ENCODE measurements at places on chromosomes 13 and 19.

DNA sequence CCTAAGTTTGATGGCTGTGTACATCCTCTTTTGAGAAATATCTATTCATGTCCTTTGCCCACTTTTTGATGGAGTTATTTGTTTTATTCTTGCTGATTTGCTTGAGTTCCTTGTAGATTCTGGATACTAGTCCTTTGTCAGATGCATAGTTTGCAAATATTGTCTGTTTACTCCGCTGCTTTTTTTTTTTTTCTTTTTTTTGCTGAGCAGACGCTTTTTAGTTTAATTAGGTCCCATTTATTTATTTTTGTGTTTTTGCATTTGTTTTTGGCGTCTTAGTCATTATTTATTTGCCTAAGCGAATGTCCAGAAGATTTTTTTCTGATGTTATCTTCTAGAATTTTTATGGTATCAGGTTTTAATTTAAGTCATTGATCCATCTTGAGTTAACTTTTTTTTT, 114.9 kb downstream of the GPC6 start:
- no peak for DNase-seq

- DNase-seq, result no peak
These were observed 521.5 kb downstream of the SLITRK6 start for GRCh38 chr13:85277748-85278147.

DNA sequence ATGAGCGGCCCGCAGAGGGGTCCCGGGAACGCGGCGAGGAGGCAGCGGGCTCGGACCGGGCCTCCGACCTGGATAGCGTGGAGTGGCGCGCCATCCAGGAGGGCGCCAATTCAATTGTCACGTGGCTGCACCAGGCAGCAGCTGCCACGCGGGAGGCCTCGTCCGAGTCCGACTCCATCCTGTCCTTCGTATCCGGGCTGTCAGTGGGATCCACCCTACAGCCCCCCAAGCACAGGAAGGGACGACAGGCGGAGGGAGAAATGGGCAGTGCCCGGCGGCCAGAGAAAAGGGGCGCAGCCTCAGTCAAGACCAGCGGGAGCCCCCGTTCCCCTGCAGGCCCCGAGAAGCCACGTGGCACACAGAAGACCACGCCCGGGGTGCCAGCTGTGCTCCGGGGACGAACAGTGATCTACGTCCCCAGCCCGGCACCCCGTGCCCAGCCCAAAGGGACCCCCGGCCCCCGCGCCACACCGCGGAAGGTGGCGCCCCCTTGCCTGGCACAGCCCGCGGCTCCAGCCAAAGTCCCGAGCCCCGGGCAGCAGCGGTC, 10.7 kb downstream of the C19orf25 start:
- no peak for DNase-seq

- DNase-seq, result no peak
These were observed 185.1 kb downstream of the PRR20E start for GRCh38 chr13:57352114-57352513.

- DNase-seq, result peak; percentile 63
These were observed 19.4 kb downstream of the CEACAM21 start for GRCh38 chr19:41595258-41595889.

GRCh38 chr13:100234006-100234405, 145.1 kb downstream of the PCCA start:
- DNase-seq, result no peak

GRCh38 chr13:34507630-34508029, 434.4 kb upstream of the NBEA start:
- DNase-seq, result no peak

- no peak for DNase-seq
These were observed 40.8 kb downstream of the LATS2 start for GRCh38 chr13:21020581-21020980.

- DNase-seq, result no peak
These were observed 13.6 kb downstream of the UBAC2 start for GRCh38 chr13:99214232-99214631.

GRCh38 chr13:30561511-30561910, 56.2 kb upstream of the USPL1 start:
- DNase-seq, result no peak

DNA sequence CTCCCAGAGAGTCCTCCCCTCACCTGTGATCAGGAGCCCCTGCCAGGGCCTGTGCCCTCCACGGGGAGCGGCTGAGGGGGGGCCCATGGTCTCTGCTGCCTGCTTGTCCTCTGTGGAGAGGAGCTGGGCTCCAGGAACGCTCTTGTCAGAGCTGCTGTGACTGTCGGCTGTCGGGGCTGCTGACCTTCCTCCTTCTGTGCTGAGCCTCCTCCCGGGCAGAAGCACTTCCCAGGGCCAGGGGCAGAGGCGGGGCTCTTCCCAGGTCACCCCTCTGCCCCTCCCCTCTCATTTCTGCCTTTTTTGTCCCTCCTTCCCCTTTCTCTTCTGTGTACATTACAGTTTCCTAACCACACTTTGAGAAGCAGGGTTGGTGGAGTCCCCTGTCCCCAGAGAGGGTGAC, at the start of gene CEACAM4:
TSS of gene CEACAM4 (minus strand) at position 198 of the 400 bp plus-strand sequence. CDS start at position 87, 111 bp downstream.
- DNase-seq, result no peak

DNA sequence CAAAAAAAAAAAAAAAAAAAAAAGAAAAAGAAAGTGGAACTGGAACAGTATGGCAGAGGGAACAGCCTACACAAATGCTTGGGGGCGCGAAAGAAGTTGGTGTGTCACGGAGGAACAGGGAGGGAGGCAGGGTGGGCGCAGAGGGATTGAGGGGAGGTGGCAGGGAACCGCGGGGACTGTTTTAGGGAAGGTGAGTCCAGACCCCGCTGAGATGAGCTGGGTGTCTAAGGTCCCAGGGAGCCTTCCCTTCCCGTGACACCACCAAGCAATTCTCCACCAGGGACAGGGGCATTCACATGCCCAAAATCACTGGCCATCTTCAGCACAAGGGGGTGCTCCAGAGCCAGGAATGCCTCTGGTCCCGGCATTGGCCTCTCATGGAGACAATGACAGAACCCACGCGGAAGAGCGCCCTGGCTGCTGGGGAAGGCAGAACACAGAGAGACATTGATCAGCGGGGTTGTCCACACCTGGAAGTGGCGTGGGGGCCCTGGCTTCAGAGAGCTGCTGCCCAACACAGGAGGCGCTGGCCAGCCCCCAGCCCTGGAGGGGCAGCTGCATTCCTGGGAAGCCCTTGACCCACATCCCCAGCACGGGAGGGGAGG, 6.9 kb downstream of the PEAK3 start:
- peak; percentile 70 for DNase-seq

DNA sequence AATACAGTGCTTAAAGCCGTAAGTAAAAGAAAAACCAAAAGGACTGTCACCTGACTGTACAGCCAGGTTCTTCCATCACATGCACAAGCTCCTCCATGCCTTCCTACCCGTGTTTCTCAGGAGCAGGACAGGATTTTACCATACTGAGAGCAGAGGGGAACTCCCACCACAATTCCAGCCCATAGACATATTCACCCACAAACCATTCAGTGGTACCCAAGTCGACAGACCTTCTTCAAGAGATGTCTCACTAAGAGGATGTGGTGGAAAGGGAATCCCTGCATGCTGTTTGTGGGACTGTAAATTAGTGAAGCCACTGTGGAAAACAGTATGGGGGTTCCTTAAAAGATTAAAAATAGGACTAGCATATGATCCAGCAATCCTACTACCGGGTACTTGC, 66.9 kb upstream of the DOCK9 start:
- DNase-seq, result no peak

GRCh38 chr19:48480183-48480557, 11.0 kb downstream of the CYTH2 start:
- no peak for DNase-seq

- no peak for DNase-seq
These were observed 7.3 kb downstream of the ADPRHL1 start for GRCh38 chr13:113445791-113446487.

GRCh38 chr13:98930151-98930591, 47.7 kb downstream of the DOCK9 start:
- DNase-seq, result no peak

DNA sequence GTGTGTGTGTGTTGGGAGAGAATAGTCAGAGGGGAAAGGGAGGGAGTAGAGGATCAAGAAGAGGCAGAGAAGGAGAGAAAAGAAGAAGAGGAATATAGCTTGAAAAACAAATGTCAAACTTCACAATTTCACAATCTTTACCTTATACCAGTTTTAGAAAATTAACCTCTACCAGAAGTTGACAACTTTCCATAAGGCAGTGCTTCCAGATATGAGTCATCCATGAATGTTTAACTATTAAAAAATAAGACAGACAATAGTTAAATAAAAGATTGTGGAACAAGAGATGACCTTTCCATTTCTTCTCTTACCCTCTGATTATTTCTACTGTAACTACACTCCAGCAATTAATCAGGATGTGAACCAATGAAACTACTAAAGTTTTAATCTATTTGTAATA, 229.4 kb downstream of the ITGBL1 start:
- no peak for DNase-seq

- no peak for DNase-seq
These were observed 64.5 kb upstream of the ZNF724 start for GRCh38 chr19:23314505-23315251.

Measured in NCI-H526 (cell line).